NCI-H1930 (cell line): ENCODE measurements at places on chromosomes 4 and X.

DNA sequence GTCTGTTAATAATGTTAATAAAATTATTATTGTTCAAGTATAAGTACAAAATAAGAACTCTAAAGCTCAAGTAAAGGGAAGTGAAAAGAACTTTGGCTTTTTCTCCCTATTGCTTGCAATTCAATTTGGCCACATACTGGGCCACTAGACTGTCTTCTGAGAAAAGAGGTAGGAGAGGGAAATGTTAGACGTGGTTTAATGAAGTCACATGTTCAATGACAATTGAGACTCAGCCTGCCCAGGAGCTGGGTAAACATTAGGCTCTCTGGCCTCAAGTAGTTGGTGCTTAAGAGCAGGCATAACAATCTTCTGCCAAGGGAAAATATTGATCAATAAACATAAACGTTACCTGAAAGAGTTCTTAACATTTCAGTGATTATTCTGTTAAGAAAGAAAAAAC is 15.1 kb upstream of the PRSS12 start:
- no peak for DNase-seq

DNA sequence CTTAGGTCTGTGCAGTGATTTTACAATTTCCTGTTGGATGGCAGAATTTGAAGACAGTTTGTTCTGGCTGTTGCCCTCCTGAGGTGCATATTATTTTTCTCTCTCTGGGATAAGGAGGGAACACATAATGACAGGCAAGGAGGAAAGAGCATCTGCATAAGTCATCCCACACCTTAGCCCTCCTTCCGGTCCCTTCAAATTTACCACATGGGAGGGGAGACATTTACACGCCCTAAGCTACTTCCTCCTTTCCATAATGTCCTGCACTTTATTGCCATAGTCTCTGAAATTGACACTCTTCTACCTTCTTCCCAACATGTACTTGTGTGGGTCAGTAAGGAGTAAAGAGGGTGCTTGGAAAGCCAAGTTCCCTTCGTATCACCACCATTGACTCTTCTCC is 13.9 kb downstream of the SMPX start:
- no peak for DNase-seq

GRCh38 chrX:39759526-39760224 is 338.1 kb downstream of the BCOR start:
- no peak for DNase-seq

GRCh38 chr4:150068300-150068960 is 9.8 kb upstream of the DCLK2 start:
- DNase-seq = no peak

GRCh38 chrX:132940727-132941327 is 17.6 kb downstream of the HS6ST2 start:
- DNase-seq = no peak

DNA sequence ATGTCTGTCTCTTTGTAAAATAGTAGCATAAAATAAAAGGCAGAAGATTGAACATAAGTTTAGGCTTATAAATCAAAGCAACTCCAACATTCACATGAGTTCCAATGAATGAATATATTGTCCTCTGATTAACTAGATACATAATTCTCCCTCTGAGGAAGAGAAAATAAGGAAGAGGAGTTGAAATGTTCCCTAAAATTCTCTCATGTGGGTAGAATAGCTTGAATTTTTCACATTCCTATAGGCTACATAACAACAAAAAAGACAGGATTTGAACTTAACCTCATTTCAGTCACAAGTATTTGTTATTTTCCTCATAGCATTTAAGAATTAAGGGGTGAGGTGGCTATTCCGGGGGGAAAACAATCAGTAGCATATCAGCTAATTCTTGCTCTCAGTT is 462.4 kb upstream of the NDST4 start:
- DNase-seq = no peak

GRCh38 chrX:632366-633042 is 1.9 kb downstream of the SHOX start:
- DNase-seq = no peak

GRCh38 chrX:10854594-10854993 is 234.2 kb upstream of the MID1 start:
- DNase-seq = no peak

GRCh38 chr4:172648471-172648870 is 520.1 kb upstream of the GALNT7 start:
- DNase-seq = no peak

GRCh38 chr4:19375931-19376330 is 875.8 kb upstream of the SLIT2 start:
- DNase-seq = no peak

DNA sequence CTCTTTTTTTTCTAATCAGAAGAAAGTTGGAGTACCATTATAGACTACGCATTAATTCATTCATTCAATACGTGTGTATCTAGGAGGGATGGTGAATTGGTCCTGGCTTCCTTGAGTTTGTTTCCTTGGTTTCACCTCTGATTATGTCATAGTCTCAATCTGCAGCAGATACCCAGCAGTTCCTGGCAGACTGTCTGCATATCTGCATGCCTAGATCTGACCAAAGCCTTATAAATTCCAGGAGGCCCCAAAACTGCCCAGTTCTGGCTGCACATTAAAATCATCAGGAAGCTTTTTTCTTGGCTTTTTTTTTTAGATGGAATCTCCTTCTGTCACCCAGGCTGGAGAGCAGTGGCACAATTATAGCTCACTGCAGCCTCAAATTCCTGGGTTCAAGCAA is 27.2 kb upstream of the SLC34A2 start:
- no peak for DNase-seq

DNA sequence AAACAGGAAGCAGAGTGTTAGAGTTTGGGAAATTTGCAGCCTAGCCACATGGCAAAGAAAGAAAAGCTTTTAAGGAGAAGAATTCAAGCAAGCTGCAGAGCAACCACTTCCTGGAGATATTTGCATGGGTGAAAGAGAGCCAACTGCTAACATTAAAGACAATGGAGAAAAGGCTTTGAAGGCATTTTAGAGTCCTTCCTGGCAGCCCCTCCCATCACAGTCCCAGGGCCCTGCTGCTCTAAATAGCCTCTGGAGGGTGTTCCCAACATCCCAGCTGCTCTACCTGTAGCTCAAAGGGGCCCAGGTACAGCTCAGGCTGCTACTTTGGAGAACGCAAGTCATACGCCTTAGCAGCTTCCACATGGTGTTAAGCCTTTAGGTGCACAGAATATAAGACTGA is 235.9 kb upstream of the FMR1 start:
- no peak for DNase-seq

DNA sequence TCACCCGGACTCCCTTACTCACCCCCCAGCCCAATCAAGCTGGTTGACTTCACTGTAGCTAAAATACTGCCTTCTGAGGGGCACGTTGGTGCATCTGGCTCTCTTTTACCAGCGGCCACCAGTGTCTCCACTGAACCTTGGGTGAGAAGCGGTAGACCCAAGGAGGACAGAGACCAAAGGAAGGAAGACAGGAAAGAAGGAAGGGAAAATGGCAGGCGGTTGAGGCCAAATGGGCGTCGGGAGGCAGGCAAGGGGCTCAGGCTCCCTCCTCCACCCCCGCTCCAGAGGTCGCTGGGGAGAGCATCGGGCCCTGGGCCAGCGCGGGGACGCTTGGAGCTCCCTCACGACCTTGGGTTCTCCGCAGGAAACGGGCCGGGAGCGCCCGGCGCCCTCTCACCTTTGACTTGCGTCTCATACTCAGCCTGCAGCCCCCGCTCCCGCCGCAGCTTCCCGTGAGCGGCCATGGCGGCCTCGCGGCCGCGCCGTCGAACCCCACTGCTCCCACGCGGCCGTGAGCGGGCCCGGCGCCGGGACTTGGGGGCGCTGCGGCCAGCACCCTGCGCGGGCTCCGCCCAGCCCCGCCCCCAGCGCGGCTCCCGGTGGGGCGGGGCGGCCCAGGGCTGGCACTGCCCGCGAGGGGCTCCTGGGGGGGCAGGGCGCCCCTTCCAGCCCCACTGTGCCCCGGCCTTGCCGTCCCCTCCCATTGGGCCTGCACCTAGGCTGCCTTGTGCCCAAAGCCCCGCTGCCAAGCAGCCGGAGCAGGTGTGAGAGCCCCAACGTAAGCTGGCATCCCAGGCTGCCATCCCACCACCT is at the start of gene ARHGAP4:
Gene ARHGAP4 (minus strand): TSS at position 526 of the 813 bp plus-strand sequence. CDS start 62 bp downstream, at position 464.
- peak; percentile 21 for DNase-seq

- no peak for DNase-seq
These were observed 2.3 kb upstream of the MAB21L2 start for GRCh38 chr4:150579551-150580234.

DNA sequence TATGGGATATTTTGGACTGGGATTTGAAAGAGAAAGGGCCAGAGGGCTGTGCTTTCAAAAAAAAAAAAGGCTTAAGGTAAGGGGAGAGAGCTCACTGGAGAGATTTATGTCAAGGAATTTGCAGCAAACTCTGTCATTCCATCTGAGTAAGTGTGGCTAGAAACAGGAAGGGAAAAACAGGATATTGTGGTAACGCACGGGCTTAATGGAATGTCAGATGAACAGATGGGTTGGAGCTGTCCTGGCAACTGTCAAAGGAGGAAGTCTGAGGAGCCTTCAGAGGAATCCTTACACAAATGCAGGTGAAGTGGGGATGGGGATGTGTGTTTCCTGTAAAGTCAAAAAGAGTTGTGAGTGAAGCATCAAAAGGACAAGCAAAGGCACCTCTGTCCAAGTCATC is 15.1 kb upstream of the NKX3-2 start:
- DNase-seq = no peak

- DNase-seq = no peak
These were observed 34.0 kb upstream of the ENPP6 start for GRCh38 chr4:184251670-184251980.

DNA sequence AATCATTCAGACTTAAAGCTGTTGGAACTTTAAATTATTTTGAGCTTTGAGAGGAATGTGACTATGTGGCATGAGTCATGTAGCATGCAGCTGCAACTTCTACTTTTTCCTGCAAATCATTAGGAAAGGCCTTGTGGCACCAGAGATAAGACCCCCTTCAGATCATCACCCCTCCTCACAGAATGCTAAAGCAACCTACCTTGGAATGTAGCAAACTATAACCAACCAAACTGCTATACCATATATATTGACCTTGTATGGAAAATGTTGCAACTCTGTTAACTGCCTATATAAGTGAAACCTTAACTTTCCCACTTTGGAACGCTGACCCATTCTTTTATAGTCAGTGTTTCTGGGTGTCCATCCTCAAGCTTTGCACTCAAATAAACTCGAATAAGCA is 32.0 kb downstream of the ATXN3L start:
- no peak for DNase-seq

DNA sequence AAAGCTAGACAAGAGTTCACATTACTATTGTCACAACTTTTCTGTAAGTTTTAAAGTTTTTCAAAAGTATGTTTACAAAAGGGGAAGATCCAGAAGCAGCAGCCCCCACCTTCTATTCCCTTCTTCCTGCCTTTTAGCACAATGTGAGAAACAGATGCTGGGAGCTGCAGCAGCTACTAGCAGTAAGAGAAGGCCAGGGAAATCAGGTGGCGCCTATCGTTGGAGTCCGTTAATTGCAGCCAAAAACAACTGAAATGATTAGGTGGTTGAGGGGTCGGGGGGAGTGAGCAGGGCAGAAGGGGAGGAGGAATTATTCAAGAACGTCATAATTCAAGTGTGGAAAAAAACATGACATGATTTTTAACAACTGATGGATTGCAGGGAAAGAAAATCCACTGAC is 27.4 kb downstream of the FRYL start:
- DNase-seq = no peak

GRCh38 chr4:23768541-23768940 is 121.3 kb downstream of the PPARGC1A start:
- no peak for DNase-seq

DNA sequence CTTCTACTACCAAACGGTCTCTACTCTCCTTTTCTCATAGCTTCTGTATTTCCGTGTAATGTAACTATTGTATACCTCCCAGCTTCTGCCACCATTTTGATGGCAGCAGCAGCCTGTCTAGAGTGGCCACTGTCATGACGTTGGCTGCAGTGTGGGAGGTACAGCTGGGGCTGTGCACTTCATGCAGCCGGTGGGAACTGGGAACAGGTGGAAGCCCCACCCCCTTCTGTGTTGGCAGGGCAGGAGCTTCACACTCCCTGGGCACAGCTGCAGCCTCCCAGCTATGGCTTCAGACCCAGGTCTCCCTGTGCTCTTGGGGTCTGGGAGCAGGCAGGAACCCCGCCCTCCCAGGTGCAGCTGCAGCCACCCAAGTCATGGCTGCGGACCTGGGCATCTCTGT is 49.8 kb upstream of the SEC24B start:
- DNase-seq = no peak

GRCh38 chrX:66919280-66919832 is 280.5 kb upstream of the EDA2R start:
- DNase-seq = no peak
